Mucosa of descending colon (tissue), 3 donors: ENCODE measurements at places on chromosomes 7 and 10. TPM values are rescaled to one million over a fixed set of nuclear protein-coding genes. Genes with fewer than 3 reads are reported as not detected.

- DNase-seq = no peak
Measured at GRCh38 chr7:52962402-52963076, 72.9 kb upstream of the POM121L12 start.

RAB19 gene
- total RNA-seq = 7.3 TPM

DNA sequence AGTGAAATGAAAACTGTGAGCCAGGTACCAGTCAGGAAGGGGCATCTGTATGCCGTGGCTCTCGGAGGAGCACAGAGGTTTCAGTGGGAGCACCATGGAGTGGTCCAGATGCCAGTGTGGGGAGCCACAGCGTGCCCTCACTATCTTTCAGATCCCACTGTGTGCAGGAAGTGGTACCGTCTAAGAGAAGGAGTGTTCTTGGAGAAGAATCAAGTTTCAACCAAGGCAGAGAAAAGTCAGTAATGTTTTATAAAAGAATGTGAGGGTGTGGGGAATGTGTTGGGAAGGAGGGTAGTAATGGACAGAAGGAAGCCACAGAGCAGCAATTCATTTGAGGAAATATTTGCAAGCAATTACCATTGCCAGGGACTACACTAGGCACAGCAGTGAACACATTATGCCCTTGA is 35.6 kb downstream of the PRKAR2B start:
- no peak for DNase-seq

GRCh38 chr10:53003094-53003493 is 230.5 kb upstream of the MBL2 start:
- DNase-seq = no peak

NRCAM gene
- 2.3 TPM for total RNA-seq

DNA sequence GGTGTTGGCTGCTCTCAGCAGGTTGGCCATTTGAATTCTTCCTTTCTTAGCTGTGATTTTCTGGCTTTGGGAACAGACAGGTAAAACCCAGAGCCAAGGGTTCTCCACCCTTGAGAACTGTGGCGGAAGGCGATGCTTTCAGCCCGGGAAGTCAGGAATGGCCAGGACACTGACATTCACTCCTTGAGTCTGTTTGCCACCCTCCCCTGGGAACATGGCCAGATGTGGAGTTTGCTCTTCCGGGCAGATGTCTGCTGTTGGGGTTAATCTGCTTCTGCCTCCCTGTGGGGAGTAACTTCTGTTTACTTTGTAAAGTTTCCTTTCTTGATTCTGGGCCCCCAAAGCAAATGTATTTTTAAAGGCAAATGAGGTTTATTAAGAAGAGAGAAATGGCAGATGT is 17.7 kb downstream of the GATA3 start:
- DNase-seq = no peak

- no peak for DNase-seq
Measured at GRCh38 chr7:13908667-13909397, 80.6 kb downstream of the ETV1 start.

- DNase-seq = no peak
Measured at GRCh38 chr10:77553311-77553710, 84.3 kb downstream of the KCNMA1 start.

DNA sequence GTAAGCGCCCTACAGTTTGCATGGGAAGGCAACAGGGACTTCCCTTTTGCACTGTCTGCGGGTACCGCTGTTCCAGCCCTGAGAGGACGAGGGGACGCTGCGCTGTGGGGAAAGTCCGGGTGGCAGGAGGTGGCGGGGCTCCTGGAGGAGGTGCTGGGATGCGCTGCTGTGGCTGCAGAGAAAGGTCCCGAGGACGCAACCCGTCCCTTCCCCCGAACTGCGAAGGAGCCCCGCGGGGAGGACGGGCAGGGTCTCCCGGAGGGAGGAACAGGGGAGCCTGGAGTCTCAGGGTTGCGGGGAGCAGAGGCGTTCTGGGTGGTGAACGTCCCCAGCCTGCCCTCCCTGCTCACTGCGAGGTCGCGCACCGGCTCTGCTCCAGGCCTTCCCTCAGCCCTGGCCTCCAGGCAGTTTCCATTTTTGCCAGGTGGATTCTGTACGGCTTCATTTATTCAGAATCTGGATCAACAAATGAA is 91.6 kb downstream of the CXCL12 start:
- DNase-seq = no peak

CLCN1 gene
- total RNA-seq = not detected

- DNase-seq = no peak
Measured at GRCh38 chr7:30322271-30323005, 38.0 kb downstream of the ZNRF2 start.

- DNase-seq = no peak
Measured at GRCh38 chr10:132589015-132589414, 51.4 kb downstream of the INPP5A start.

LIPN gene
- total RNA-seq = not detected

GRCh38 chr10:76887223-76888010 is 750.2 kb downstream of the KCNMA1 start:
- no peak for DNase-seq

DNA sequence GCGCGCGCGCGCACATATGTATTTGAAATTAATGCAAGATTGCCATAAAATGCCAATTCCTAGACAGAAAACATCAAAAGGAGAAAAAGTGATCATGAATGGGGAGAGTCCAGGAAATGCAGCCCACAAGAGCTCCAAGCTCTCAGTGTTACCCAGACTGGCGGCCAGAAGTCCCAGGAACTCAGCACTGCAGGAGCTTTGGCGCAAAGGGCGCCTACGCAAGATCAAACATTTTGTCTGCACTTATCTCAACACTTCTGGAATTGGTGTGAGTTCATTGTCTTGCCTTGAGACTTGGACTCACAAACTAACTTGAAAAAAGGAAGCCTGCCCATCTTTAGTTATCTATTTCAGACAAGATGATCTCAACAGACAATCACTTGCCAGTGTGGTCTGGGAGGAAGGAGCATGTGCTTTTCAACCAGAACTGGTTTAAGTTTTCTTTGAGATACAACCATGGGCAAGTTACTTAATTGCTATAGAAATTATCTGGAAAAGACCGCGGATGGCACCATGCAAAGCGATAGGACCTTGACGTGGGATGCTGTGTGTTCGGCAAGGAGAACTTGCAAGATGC is 77.2 kb downstream of the KIAA1549 start:
- DNase-seq = no peak

DNA sequence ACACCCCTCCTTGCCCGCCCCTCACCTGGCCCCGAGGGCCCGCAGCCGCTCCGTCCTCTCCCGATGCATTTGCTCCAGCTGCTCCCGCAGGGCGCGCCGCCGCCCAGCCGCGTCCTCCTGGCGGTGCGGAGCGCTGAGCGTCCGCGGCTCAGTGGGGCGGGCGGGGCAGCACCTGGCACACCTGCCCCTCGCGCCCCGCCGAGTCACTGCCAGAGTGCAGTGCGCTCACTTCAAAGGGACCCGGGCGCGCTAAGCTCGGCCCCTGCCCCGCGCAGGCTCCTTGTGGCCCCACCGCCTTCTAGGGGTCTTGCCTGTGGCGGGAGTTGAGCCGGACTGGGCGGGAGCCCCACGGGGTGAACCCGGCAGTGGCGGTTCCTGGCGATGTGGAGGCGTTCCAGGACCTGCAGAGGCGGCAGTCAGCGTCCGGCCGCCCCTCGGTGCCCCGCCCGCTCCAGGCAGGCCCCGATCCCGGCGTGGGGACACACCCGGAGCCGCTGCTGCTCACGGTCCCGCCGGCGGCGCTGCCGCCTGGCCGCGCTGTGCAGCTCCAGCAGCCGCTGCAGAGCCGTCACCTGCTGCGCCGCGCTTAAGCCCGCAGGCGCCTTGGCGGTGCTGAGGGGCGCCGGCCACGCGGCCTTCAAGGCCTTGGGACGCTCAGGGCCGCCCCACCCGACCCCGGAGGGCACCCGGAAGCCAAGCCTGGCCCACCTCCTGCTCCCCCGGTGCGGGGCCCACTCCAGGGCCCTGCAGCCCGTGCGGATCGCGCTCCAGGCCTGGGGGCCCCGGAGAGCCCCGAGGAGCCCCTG is 6.7 kb downstream of the ATP6V1F start:
- peak; percentile 84 for DNase-seq

DNA sequence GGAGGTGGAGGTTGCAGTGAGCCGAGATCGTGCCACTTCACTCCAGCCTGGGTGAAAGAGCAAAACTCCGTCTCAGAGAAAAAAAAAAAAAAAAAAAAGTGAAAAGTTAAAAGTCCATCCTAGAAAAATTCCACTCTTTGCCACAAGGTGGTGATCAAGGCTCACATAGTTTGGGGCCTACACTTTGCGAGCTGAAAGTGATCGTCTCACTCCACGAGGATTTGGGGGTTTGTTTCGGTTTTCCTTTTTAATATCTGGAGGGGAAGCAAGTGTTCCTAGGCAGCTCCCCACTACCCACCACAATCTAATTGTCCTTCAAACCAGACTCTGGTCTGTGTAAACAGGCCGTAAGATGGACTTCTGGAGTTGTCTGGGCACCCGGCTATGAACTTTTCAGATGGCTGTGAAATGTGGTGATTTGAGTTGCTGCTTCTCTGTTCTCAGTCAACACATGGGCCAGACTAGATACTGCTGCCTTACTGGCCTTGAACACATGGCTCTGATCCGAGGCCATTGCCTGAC is 27.1 kb downstream of the PRLHR start:
- peak; percentile 85 for DNase-seq
